ENCODE measurements at places on chromosomes 2 and 18.
A peak's percentile ranks its signal among the peaks of the same experiment; 100 is the strongest.

- no peak for DNase-seq
Observed at GRCh38 chr2:53559302-53559966, 208.2 kb upstream of the CHAC2 start.

- DNase-seq: no peak
Observed at GRCh38 chr2:150403457-150403856, 84.0 kb downstream of the RND3 start.

GRCh38 chr18:58320907-58321561 lies 277.0 kb downstream of the NEDD4L start:
- no peak for DNase-seq

GRCh38 chr2:172087207-172087779 lies 2.0 kb downstream of the DLX1 start:
- no peak for DNase-seq

DNA sequence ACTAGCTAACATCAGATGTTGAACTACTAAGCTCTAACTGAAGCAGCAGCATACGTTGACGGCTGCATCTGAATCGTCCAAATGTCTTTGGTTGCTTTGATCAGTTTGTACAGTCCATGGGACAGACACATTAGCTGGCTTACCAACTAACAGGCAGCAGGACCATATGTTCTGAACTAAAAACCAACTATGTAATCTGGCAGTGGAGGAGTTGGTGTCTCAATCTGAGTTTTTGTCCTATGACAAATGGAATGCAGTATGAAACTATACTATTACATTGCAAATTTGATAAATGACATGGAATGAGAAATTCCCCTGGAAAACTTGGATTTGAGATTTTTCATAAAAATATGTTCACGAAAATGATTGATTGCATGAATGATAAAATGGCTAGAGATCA lies 79.5 kb downstream of the EPHA4 start:
- no peak for DNase-seq

GRCh38 chr2:217231724-217232123 lies 371.9 kb upstream of the TNP1 start:
- DNase-seq: no peak

GRCh38 chr2:824954-825353 lies 125.7 kb upstream of the SNTG2 start:
- no peak for DNase-seq

- peak; percentile 65 for DNase-seq
Observed at GRCh38 chr18:55048892-55049291, 89.6 kb upstream of the CCDC68 start.

GRCh38 chr2:227414846-227415245 lies 27.1 kb upstream of the SCYGR1 start:
- DNase-seq: no peak

DNA sequence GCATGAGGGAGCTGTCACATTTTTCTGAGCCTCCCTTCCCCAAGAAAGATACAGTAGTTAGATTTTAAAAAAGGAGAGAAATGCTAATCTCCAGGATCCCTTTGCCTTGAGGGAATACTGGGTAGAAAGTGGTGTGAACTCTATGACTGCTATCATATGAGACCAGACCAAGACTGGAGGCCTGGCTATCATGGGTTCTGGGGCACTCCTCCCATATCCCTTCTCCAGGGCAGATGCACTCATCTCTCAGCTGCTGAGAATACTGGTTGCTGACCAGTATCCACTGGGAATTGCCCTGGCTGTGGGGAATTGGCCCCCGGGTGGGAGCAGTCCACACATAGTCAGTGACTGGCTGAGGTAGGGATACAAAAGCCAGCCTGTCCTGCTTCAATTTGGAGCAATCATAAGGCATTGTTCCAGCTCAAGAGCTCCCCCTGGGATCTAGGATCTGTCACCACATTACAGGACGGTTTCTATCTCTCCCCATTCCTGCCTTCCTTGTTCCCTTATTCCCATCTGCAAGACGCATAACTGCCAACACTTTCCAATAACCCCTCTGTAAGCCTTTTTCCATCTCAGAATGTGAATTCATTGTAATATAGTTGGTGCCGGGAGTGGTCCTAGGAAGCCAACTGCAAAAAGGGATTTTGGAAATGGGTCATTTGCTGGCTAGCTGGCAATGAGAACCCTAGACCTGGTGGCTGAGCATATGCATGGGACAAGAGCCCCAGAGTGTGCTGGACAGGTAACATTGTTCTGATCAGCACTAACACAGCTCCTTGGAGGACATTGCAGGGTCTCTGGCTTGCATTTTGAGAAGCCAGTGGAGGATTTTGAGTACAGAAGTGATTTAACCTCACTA lies 35.4 kb upstream of the REEP1 start:
- peak; percentile 68 for DNase-seq

DNA sequence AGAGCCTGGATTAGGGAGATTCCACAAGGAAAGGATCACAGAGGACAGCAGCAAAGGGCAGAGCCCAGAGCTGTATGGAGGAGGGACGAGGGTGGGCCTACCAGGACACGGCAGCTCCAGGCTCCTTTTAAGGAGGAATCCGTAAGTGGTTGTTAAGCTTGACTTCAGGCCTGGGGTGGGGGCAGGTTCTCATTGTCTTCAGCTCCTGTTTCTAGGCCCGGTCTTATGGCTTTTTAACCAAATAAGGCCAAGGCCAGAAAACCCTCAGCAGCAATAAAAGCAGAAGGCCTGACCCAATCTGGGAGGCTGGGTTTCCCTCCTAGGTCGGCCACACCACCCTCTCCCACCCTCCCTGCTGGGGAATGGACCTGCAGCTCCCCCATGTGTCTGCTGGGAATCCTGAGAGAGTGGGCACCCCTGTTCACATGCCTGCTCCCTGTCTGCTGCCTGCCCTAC lies 111.2 kb downstream of the PLB1 start:
- no peak for DNase-seq

DNA sequence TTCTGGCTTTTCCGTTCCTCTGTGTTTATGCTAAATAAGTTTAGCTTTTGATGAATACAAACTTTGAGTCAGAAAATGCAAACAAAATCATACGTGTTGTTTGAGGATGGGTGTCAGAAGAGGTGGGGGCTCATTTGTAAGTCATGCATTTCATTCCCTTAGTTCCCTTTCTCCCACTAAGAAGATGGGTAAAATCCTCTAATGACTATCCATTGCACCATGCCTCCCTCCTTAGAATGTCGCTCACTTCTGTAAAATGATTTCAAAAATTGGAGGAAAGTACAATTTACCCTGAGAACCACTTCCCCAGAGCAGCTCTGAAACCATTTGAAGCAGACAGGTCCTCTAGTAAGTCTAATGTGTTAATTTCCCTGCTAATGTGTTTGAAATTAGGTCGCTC lies 629.6 kb upstream of the VRK2 start:
- DNase-seq: no peak

DNA sequence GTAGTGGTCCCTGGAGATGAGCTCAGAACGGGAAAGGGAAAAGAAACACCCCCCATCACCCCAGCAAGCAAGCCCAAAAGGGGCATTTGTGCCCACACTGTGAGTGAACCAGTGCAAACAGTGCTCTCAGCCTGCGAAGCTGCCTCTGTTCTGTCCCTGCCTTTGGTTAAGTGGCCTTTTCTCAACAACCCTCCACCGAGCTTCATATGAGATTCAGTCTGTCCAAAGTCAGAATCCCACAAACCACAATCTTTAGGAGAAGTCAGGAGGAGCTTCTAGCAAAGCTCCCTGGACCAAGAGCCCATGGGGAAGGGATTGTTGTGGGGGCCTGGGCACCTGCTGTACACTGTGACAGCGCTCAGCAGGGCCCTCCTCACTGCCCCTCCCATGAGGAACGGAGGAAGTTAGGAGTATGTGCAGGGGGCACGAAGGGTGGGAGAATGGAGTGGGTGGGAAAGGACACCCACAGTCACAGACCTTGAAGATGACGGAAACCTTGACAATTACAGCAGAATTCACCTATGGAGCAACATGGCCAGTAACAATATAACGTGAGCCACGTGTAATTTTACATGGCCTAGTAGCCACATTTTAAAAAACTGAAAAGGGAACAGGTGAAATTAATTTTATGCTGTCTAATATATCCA lies 119.5 kb downstream of the SMAD7 start:
- no peak for DNase-seq

- no peak for DNase-seq
Observed at GRCh38 chr2:221309892-221310583, 262.1 kb downstream of the EPHA4 start.

GRCh38 chr2:172431463-172431862 lies 4.1 kb downstream of the ITGA6 start:
- no peak for DNase-seq

GRCh38 chr2:26470601-26471260 lies 7.2 kb downstream of the OTOF start:
- DNase-seq: no peak

GRCh38 chr2:128710729-128711128 lies 392.1 kb upstream of the HS6ST1 start:
- DNase-seq: no peak

DNA sequence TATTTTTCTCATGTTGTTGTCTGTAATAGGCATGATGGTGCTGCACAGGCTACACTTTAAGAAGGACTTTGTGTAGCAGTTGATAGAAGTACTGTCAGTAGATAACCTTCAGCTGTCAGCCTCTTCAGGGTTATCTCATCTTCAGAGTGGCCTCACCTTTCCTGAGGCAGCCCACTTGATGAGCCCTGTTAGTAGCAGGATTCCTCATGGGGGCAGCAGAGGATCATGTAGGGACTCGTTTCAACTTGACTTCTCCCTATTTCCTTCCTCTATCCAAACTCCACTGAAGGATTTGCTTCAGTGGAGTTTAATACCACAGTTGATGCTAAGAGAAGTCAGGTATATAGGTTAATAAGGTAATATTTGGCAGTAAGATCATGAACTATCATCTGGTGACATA lies 530.3 kb upstream of the FSIP2 start:
- DNase-seq: no peak

GRCh38 chr18:14917311-14917710 lies 169.3 kb downstream of the ANKRD30B start:
- no peak for DNase-seq

DNA sequence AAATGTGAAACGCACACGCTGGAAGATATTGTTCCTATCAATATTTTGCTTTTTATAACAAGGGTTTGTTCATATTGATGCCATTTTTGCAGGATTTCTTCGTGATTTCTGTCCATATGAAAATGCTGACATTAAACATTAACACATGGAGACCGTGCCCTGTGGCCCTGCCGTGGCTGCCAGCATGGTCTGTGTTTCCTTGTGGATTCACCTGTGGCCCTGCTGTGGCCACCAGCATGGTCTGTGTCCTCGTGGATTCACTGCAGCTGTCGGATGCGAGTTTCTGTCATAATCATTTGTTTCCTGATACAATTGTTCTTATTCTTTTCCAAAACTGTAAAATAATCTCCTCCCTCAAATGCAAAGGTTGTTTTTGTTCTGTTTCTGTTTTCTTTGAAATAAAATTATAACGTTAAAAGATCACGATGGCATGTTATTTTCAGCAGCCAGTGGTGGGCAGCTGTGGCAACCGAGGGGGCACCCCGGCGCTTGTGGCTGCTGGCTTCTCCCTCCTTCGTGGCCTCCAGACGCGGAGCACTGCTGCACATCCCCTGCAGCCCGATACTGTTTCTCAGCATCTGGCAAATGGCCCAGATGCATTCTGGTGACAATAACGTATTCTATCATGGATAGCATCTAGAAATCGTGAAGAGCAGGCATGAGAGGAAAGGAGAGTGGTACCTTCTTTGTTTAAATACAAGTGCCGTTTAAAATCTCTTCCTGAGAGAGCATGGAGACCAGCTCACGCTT lies 143.5 kb downstream of the PTGR3 start:
- DNase-seq: no peak

- DNase-seq: no peak
Observed at GRCh38 chr2:160223560-160223959, 23.5 kb upstream of the ITGB6 start.

DNA sequence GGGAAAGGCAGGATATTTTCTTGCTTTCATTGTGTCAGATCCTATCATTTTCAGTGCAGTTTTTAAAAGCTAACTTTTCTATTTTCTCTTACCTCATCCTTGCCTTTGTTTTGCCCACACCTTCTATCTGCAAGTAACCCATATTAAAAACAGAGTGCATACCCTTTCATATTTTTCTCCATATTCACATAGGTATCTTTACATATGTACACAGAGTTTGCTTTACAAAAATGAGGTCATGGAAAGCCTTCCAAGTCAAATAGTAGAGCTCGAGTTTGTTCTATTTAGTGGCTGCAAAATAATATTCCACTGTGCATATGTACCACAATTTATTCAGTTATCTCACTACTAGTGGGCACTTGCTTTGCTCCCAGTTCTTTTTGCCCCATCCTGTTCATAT lies 3.9 kb upstream of the DHRS9 start:
- DNase-seq: no peak
